NB4 (cell line): ENCODE measurements at places on chromosomes 11 and 22.

DNA sequence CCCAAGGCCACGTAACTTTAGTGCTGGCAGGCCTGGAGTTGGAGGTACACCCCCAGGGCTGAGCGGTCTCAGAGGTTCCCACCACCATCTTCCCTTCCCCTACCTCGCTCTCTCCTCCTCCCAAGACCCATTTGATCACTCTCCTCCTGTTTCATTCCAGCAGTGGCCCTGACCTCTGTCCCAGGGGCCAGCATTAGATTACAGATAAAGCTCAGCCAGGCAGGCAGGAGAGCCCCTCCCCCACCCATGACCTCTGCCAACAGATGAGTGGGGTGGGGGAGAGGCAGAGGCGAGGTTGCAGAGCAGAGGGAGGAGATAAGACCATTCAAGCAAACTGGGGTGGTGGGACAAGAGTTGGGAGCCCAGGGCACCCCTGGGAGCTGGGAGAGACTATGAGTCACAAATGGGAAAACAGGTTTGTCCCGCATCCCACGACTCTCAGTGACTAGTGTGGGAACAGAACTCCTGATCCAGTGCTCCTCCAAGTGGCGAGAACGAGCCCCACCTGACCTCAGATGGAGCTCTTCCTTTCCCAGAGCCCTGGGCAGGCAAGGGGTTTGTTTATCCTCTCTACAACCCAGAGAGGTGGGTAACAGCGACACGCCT is 367.9 kb downstream of the MN1 start:
- DNase-seq, result no peak

DNA sequence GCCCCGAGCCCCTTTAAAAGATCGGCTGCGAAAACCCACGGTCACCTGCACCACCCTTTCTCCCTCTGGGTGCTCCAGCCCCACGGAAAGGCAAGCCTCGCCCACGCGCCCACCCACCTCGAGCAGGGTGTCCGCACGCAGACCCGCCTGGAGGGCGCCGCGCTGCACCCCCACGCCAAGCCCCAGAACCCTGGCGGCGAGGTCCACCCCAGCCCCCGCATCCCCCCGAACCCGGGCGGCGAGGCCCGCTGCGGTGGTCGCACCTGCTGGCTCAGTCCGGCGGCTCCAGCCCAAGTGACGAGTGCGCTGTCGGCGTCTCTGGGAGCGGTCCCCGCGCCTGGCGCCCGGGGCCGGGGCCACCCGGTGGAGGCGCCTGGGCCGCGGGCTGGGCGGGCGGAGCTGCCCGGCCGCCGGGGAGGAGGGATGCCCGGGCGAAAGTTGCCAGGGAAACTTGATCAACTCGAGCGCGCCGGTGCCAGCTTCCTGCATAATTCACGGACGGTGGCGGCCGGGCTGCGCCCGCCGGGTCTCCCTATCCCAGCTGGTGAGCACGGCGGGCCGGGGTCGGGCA is 1.1 kb downstream of the SHANK2 start:
- DNase-seq, result no peak

DNA sequence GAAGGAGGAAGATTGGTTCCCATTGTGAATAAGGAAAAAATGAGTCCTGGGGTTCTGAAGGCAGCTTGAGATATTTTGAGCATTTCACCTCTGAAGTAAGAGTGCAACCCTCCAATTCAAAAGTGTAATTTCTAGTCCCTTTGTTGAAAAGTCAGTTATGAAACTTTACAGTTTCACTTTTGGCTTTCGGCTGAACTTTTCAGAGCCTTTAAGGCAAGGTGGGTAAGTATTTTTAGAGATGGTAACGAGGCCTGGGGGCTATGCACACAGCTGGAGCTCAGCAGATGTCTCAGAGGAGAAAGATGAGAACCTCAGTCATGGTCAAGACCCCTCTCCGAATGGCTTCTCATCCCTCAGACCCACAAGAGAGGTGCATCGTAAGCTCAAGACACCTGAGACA is 267.6 kb downstream of the KIRREL3 start:
- no peak for DNase-seq

DNA sequence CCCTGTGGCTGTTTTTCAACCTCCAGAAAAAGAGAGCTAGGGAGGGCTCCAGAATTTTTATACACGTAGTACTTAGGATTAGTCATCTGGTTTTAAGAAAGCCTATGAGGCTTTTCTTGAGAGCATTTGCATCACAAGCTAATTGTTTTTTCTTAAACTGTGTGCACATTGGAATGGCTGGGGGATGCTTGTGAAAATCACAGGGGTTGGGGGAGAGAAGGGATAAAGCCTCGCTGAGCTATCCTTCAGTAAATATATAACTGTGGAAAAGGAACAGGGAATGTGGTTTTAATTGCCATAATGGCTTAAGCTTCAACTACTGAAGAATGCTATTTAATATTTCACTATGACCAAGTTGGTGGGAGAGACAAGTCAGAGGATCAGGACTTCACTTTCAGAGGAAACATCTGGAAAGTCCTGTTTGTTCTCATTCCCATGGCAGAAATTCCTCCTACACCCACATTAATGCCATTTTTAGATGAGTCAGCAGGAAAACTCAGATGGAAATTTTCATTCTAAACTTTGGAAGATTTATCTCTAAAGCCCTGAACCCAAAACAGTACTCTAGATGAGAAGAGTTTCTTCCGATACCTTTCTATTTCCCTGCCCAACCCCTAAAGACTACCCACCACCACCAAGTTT is 591.3 kb downstream of the LRRC4C start:
- no peak for DNase-seq

- peak; percentile 87 for DNase-seq
These were observed 61.1 kb upstream of the CD44 start for GRCh38 chr11:35077709-35078469.

DNA sequence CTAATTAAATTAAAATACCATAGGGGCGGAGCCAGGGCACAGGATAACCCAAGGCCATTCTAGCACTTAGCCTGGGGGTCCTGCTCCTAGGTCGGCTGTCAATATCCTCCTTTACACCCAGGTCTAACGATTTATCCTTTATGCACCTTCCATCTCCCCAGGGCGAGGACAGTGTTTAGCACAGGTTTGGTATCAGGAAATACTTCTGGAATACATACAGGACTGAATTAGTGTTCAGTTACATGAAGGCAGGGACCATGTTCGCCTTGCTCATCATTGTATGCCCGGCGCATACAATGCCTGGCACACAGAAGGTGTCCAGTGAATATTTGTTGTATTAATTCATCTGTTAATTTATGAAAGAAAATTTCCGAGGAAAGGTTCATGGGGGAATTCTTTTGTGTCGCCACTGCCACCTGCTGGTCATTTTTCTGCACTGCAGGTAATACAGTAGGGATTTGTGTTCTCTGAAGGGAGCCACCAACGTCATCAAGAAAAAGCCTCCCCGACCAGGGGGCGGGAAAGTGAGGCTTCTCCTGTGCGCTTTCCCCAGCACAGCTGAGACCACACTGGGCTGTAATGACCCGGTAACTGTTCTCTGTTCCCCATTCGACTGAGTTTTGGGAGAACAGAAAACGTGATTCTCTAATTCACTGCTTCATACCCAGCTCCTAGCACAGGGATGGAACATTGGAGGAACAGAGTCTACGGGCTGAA is 68.7 kb upstream of the ASPHD2 start:
- peak; percentile 78 for DNase-seq

GRCh38 chr11:34464591-34465051 is 25.9 kb downstream of the CAT start:
- DNase-seq, result peak; percentile 85

- DNase-seq, result no peak
These were observed 46.8 kb downstream of the CEP164 start for GRCh38 chr11:117374316-117375055.

DNA sequence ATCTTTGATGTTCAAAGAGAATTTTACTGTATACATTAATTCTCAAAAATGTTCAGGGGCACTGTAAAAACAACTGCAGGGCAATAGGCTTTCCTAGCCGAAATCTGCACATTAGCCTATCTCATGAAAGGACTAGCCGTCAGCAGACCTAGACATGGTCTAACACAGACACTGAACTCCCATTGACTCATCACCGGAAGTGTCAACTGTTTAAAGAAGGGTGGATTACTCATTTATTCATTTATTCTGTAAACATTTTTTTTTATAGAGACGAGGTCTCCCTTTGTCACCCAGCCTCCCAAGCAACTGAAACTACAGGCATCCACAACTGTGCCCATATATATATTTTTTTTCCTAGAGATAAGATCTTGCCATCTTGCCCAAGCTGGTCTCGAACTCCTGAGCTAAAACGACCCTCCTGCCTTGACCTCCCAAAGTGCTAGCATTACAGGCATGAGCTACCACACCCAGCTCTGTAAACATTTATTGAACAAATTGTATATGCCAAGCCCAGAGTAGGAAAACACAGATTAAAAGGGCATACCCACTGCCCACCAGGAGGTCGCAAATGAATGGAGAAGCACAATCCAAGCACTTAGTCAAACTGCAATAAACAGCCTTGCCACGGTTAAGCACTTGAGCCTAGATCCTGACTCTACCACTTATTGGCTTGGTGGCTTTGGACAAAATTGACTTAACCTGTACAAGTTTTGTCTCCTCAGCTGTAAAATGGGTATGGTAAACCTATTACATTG is 26.6 kb downstream of the RAB30 start:
- DNase-seq, result no peak

DNA sequence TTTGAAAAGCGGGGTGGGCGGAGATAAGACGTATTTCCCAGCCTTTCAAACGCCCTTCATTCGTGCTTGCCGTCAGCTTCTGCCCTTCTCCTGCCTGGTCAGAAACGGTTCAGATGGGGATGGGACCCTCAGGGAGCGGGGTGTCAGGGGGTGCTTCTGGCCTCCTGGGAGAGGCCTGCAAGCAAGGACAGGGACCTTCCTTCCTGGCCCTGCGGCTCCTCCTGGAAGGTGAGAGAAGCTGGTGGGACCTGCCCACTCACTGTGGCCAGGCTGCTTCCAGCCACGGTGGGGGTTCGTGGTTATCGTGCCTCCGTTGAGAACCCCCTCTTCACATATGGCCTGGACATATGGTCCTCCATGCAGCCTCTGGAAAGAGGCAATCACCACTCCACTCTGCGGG is 104.6 kb downstream of the MPPED1 start:
- no peak for DNase-seq

GRCh38 chr11:96341211-96342013 is 1.6 kb downstream of the MAML2 start:
- DNase-seq, result peak; percentile 43

DNA sequence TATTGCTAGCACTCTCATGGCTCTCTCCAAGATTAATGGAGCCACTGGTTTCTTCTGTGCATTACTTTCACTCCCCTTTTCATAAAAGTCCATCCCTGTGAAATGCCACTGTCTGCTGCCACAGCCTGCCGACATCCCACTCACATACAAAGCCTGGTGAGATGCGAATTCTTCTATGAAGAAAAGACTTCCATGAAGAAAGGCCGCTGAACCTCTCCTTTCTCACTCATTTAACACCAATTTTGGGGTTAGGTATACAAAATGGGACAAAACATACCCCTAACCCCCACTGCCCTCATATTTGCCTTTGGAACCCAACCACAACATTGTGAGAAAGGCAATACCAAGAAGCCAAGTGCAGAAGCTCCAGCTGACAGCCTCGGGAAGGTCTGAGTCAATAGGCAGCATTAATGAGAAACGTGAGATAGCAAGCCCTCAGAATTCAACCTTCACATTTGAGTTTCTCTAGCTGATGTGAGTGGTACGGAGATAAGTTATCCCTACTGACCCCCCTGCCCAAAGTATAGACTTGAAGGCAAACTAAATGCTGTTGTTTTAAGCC is 156.4 kb downstream of the ATG16L2 start:
- no peak for DNase-seq

DNA sequence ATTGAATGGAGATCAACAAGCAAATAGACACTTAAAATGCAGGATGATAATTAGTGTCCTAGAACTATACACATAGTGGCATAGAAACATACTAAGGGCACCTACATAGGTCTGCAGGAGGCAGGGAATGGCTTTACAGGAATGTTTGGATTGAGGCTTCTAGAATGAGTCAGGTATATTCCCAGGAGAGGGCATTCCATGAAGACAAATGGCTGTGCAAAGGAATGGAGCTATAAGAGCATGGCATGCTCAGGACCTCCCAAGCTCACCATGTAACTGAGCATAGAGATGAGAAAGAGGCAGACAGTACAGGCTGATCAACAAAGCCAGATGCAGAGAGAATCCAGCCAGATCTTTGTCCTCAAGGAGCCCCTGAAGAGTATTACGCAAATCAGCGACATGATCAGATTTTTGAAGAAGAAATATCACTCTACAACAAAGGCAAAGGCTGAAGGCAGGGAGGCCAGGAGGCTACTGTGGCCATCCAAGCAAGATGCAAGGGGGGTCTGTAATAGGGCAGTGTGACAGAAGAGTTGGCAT is 211.1 kb upstream of the MTNR1B start:
- no peak for DNase-seq

- DNase-seq, result no peak
These were observed 33.2 kb upstream of the CCDC90B start for GRCh38 chr11:83319346-83319745.

- peak; percentile 62 for DNase-seq
These were observed 522.3 kb downstream of the BRD1 start for GRCh38 chr22:49305214-49305965.

DNA sequence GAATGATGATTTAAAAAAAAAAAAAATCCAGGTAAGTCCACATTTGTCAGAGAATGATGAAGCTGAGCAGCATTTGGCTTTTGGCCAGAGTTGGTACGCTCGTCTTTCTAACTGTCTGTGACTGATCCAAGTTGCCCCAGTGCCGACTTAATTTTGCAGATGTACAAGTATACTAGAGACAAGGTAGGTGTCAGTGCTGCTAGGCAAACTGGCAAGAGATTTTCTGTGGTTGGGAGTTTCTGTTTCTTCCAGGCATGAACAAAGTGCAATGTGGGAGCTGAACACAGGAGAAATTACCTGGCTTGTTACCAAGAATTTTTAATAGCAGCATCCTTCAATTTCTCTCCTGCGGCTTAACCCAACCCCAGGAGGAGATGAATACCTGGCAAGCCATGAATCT is 307.7 kb downstream of the BUD13 start:
- DNase-seq, result no peak

DNA sequence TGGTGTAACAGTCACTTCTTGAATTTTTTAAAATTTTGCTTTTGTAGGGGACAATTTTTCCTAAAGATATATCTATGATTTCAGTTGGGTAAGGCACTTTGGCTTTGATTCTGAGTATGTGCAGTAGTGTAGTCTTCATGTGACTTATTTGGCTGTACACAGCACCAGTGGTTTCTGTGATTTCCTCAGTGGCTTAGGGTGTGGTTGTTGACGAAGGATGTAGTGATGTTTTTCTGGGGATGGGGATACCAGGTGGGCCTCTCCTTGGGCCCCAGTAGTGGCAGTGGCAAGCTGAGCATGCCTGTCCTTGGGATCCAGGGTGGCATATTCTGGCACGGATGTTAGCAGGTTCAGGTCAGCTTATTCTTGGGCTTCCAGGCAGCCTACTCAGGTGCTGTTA is 364.9 kb upstream of the CADM1 start:
- no peak for DNase-seq

- no peak for DNase-seq
These were observed 729.8 kb downstream of the FAM181B start for GRCh38 chr11:82003671-82004515.

GRCh38 chr22:29251265-29251664 is 16.5 kb downstream of the RHBDD3 start:
- no peak for DNase-seq

GRCh38 chr11:69511358-69512055 is 30.0 kb downstream of the LINC01488 start:
- no peak for DNase-seq

- no peak for DNase-seq
These were observed 41.5 kb upstream of the CYP2D6 start for GRCh38 chr22:42171946-42172719.
